ENCODE measurements at places on chromosomes 1 and 21.

GRCh38 chr1:208538587-208538986 is 294.4 kb upstream of the PLXNA2 start:
- DNase-seq = no peak

DNA sequence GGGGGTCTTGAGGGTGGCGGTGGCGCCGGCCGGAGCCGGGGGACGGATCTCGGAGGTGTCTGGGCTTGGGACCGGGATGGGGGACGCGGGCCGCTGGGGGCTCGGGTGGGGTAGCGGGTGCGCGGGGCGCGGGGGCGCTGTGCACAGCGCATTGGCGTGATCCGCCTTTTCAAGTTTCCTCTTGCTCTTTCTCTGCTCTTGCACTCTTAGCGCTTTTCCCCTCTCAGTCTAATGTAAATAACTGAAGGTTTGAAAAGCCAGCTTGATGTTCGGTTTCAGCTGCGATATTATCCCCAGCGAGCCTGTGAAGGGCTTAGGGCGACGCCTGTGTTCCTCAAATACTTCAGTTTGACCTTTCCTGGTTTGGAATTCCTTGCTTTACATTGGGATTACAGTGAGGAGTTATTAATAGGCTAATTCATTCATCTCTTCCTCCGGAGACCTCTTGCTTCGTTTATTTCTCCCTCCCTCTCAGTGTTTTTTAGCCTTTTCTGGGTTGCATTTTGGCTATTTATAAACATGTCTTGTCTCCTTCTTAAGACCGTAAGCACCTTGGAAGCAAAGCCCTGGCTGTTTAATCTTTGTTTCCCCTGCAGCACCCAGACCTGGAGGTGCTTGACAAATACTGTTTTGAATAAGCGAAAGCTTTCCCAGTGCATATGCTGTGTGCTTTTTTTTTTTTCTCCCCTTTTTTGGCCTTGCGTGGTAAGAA is 693 bp downstream of the RAB4A start:
- DNase-seq = no peak

GRCh38 chr1:18404460-18404859 is 76.3 kb upstream of the KLHDC7A start:
- no peak for DNase-seq

DNA sequence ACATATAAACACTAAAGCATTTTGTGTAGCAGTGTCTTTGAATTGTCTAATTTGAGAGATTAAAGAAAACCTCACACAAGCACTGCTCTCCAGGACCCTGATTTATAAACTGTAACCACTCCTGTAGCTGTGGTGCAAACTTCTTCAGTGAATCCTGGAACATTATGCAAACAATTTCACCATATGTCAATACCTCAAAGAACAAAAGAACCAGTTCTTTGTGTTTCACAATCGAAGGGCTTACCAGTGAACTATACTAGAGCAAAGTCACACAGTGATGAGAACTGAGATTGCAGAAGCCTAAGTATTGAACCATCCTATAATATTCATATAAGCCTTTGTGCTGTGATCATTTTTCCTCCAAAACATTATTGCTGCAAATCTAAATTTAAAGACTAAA is 21.5 kb downstream of the DPH5 start:
- no peak for DNase-seq

- DNase-seq = no peak
Measured at GRCh38 chr1:214660190-214660589, 57.2 kb downstream of the CENPF start.

- DNase-seq = no peak
Measured at GRCh38 chr1:52659356-52659755, 26.4 kb downstream of the SHISAL2A start.

DNA sequence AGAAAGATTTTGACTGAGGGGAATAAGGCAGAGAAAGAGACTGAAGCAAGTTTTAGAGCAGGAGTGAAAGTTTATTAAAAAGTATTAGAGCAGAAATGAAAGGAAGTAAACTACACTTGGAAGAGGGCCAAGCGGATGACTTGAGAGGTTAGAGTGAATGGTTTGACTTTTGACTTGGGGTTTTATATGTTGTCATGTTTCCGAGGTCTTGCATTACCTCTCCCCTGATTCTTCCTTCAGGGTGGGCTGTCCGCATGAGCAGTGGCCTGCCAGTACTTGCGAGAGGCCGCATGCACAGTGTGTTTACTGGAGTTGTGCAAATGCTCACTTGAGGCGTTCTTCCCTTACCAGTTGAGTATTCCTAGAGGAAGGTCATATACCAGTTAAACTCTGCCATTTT is 13.0 kb upstream of the DENND2D start:
- no peak for DNase-seq

- peak; percentile 6 for DNase-seq
Measured at GRCh38 chr21:17818186-17819113, 706 bp downstream of the C21orf91 start.

DNA sequence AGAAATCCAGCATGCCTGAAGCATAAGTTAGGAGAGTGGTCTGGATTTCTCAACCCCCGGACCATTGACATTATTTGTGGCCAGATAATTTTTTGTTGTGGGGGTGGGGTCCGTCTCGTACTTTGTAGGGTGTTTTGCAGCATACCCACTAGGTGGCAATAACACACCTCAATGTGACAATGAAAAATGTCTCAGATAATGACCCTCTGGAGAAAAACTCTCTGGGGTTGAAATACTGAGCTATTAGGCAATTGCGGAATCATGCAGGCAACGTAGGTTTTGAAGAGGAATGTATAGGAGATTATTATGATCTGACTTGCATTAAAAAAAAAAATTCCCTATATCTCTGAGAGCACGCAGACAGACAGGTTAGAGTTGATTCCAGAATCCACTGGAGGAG is 25.3 kb upstream of the RRP15 start:
- no peak for DNase-seq

DNA sequence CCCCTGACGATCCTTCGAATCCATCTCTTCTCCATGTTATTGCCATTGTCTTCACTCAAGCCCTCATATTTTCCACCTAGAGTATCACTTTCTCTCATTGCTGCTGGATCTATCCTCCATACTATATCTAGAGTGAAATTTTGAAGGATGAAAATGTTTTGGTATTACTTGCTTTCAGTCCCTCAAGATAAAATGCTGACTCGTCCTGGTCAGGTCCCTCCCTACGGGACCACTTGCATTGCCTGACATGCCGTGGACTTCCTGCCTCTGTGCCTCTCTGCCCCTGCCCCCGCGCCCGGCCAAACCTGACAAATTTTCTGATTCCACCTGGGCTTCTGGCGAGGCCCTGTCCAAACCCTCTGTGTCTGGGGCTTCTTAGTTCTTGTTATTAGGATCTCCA is 23.6 kb downstream of the SPATA46 start:
- DNase-seq = no peak

DNA sequence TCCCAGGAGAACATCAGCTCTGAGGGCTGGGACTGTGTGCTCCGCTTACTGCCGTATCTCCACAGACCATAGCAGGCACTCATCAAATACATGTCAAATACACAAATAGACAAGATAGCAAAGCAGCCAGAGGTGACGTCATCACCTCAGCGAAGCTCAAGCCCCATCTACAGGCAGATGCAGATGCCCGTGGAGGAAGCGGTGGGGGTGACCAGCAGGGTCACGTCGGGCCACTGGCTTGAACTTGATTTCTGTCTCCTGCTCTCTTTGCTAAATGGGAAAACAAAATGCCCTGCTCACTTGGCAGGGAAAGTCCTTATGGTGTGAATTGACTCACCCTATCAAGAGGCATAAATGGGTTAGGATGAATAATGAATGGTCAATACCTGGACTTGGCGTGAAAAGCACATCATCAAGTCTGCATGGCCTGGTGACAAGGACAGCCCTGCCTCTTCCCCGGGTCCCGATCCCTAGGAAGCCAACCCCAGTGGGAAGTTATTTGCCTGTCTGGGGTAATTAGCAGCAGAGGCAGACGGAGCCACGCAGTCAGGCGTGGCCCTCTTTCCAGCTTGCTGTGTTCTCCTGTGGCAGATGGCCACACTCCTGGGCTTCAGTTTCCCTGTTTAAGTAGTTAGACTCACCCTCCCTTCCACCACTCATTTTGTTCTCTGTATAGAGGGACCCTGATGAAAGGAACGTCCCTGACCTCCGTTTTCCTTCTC is 536.0 kb downstream of the NPHP4 start:
- no peak for DNase-seq

DNA sequence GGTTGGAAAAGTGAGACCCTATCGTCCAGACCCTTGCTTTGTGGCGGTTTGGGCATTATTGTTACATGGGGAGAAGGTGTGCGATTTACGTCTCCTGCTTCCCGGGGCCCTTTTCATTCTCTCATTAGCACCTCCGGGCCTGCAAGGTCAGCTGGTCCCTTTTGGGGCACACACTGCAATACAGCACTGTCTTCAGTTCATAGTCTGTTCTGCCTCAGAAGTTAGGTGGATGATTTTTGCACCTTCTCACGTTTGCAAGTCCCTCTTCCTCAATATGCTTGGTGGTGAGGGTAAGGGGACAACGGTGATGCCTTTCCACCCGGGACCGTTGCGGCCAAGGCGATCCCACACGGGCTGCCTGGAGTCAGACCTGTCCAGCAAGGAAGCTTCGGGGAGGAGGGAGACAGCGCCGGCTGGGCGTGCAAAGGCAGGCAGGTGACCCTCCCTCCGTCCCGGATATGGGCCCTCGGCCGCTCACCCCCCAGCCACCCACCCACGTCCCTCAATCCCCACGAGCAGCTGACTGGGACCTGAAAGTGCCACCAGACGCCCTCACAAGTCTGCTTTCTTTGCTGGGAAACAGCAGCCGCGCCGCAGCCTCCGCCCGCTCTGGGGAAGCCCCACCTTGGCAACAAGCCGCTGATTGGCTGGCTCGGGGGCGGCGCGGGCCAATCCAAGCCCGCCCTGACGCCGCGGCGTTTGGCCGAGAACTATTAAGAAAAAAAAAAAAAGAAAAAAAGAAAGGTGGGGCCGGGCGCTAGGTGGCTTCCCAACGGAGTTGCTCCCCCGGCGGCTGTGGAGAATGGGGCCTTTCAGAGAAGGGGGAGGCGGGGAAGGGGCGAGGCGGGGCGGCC is 21.7 kb downstream of the BTG2 start:
- peak; percentile 89 for DNase-seq

GRCh38 chr1:212651521-212651920 is 43.0 kb downstream of the ATF3 start:
- no peak for DNase-seq

DNA sequence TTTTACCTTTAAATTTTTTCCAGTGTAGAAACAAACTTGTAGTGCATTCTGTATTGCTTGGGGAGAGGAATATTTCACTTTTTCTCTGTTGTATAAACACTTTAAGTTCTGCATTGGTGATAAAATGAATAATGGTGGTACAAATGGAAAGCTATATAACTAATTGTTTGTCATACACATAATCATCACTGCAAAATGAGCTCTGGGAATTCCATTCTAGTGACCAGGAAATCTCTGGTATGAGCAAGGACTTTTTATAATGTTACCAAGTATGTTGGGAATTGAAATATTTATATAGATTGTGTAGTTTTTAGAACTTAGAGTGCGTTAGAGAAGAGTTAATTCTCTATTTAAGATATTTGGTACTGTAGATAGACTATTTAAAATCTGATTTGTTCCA is 5.0 kb upstream of the FMN2 start:
- DNase-seq = no peak

DNA sequence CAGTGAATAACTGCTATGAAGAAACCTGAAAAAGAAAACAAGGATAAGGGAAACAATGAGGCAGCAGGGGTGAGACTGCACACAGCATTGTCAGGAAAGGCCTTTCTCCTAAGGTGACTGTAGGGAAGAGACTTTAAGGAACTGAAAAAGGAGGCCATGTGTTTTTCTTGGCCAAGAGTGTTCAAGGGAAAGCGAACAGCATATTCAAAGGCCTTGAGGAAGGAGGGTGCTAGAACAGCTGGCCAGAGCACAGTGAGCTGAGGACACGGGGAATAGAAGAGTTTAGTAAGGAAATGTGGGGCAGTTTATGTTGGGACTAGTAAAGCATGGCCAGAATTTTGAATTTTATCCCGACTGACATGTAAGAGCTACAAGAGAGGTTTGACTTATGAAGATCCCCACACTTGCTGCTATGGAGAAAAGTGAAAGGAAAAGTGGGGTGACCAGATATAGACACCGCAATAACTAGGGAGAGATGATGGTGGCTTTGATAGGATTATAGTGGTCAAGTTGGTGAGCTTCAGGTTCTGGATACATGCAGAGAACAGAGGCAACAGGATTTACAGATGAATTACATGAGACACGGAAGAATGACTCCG is 1.4 kb downstream of the RWDD2B start:
- no peak for DNase-seq

DNA sequence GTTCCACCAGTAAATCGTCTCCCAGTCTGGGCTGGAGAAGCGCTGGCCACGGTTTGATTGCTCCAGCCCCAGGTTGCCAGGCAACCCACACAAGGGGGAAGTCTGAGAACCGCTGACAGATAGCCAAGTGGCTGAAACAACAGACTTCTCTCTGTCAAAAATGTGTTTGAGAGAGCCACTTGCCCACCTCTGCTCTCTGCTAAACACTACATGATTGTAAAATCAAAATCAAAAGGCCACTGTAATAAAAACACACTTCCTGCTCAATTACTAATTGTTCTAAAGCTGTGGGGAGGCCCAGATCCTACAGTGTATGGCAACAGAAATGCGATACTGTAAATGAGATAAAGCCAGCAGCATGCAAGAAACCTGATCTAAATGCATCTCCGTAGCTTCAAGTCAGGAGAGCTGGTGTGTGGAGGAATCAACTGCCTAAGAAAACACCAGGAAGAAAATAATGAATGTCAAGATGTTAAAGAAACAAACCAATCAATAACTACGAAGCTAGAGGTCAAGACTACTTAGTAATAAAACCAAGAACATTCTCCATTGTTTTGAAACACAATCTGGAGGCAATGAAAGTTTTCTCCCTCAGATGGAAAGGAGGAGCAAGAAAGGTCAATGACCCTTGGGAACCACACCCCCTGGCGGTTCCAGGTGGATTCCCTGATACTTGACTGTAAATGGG is 121.2 kb downstream of the SLC45A1 start:
- no peak for DNase-seq

DNA sequence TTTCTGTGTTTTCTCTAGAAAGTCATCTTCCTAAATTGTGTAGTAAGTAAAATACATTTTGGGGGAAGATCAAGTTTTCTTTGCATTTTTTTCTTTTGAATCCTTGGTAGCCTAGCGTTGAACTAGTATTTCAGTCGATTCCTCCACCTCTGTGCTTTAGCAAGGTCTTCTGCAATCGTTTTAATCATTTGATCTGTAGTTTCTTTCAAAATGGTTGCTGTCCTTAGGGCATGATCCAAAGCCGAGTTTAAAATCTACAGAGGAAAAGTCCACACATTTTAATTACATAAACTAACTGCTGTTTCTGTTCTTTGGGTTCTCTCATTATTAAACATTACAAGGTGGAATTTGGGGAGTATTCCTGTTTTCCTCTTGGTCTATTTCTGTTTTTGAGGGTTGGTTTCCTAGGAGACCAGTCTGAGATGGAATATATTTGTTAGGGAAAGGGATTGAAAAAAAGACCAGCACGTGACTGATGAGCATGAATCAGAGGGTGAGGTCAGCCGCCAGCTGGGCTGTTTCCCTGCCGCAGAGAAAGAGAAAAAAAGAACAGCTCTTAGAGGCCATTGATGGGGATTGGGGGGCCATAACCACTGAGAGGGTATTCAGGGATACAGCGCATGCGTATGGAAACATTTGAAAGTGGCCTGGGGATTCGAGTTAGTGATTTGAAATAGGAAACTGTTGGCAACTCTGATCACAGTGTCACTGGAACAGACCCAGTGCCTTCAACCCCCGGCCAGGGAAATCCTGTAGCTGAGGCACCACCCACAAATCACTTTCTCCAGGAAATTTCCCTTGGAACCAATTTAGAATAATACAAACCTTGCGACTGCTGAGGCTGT is 40.6 kb downstream of the AKNAD1 start:
- no peak for DNase-seq
